Endothelial cell of coronary artery (primary cell): ENCODE measurements at places on chromosomes 16 and 17. TPM values are rescaled to one million over a fixed set of nuclear protein-coding genes. Genes with fewer than 3 reads are reported as not detected.

Gene RGS11
- total RNA-seq = 1.6 and 1.9 TPM in 2 replicates

Gene SETD1A
- 2.2 and 2.6 TPM in 2 replicates for total RNA-seq

Gene SLC35B1
- 39.1 and 66.5 TPM in 2 replicates for total RNA-seq

Gene PRSS22
- not detected in 2 replicates for total RNA-seq

Gene MFAP4
- total RNA-seq = 0.09 TPM in 1 of 2 replicates, not detected in the other

Gene TAC4
- total RNA-seq = not detected in 2 replicates

Gene MYH3
- 0.38 and 0.45 TPM in 2 replicates for total RNA-seq

Gene SLC5A11
- 0.27 TPM in 1 of 2 replicates, not detected in the other for total RNA-seq

Gene TPSD1
- total RNA-seq = not detected in 2 replicates

Gene BRICD5
- total RNA-seq = 1.6 and 2.4 TPM in 2 replicates

Gene HIC1
- total RNA-seq = 18.6 and 41.0 TPM in 2 replicates

Gene HBZ
- not detected in 2 replicates for total RNA-seq

Gene MT1F
- 0.99 and 1.0 TPM in 2 replicates for total RNA-seq

Gene CLDN9
- total RNA-seq = not detected in 2 replicates

Gene PDILT
- total RNA-seq = not detected in 2 replicates

Gene ACSM2A
- total RNA-seq = not detected in 2 replicates

Gene UTP4
- total RNA-seq = 16.7 and 18.7 TPM in 2 replicates

Gene CD300H
- not detected in 2 replicates for total RNA-seq

Gene KRT28
- total RNA-seq = not detected in 2 replicates

Gene TPPP3
- total RNA-seq = 0.18 and 0.28 TPM in 2 replicates

Gene FA2H
- not detected in 2 replicates for total RNA-seq
